ENCODE measurements at places on chromosomes 7 and 10.

GRCh38 chr10:124164264-124164663, 70.9 kb upstream of the CHST15 start:
- DNase-seq, result no peak

- no peak for DNase-seq
These were observed 273.1 kb downstream of the XPNPEP1 start for GRCh38 chr10:109650228-109650627.

DNA sequence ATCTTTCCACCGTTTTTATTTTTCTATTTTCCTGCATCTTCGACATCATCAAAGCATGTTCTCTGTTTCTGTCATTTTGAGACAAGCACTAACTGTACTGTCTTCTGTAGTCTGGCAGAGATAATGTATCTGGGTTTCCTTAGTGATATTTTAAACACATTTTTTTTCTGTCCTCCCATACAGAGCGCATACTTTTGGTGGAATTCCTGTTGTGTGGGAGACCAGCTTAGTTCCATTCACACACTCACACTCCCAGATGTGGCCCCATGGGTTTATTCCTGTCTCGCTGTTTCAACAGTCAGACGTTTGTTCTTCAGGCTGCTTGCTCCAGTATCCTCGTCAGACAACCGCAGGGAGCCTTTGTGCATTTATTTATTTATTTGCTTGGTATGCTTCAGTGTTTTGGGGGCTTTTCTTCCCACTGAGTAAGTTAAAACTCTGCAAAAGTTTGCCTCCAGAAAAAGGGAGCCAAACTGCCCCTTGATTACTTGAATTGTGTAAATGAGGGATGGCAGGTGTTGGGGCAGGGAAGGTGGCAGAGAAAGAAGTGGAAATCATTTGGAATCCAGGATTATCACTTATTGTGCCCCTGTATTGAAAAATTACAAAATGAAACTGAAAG, 456.8 kb upstream of the KLF6 start:
- DNase-seq, result no peak

GRCh38 chr10:12077580-12078180, 8.9 kb downstream of the DHTKD1 start:
- DNase-seq, result no peak

DNA sequence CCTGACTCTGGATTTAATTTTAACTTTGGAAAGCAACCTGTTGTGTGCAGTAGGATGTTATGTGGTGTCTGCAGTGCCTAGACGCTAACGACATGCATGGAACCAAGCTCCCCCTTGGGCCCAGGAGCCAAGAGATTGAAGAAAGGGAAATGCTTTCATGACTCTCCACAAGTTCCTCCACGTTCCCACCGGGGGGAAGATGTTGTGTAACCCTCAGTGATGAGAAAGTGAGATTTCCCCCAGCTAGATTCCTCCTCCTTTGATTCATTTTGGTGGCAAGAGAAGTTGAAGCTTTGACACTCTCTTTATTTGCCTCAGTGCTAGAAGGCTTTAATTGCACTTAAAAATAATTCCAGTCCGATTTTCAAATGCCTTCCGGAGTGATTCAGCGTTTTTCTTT, 157.9 kb upstream of the INSYN2A start:
- no peak for DNase-seq

GRCh38 chr7:50738932-50739331, 43.8 kb downstream of the GRB10 start:
- DNase-seq, result no peak

DNA sequence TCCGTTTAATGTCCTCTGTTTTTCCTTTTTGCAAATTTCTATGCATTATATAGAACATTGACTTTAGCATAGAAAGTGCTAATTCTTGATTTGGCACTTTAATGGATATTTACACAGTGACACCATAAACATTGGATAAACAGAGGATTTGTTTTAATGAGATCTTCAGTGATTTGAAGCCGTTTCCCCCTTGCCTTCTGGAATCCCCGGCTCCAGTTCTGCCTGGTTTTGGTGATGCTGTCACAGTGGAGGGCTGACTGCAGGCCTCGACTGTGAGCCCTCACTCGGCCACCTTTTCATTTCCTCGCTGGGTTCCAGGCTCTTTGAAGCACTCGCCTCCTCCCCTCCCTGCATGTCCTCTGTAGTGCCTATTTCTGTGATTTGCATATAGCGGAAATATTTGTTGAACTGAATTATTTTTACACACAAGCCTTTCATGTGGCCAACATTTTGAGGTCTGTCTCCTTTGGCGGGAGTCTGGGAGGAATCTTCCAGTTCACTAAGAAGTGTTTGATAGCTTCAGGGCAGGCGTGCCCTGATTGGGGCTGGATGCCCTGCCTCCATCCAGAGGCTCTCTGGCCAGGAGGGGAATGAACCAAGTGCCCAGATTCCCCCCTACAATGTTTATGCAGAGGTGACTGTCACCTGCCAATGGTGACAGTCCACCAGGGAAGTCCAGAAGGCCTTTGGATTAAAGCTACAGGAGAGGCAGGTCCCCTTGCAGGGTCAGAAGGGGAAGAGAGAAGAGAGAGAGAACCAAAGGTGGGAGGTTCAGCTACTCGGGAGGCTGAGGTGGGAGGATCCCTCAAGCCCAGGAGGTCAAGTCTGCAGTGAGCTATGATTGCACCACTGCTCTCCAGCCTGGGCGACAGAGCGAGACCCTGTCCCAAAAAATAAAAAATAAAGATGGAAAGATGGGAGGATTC, 67.5 kb downstream of the CUX1 start:
- DNase-seq, result no peak

- DNase-seq, result no peak
These were observed 37.9 kb downstream of the SKIDA1 start for GRCh38 chr10:21487416-21488180.

- DNase-seq, result no peak
These were observed 216.3 kb downstream of the GFRA1 start for GRCh38 chr10:116056445-116057293.

DNA sequence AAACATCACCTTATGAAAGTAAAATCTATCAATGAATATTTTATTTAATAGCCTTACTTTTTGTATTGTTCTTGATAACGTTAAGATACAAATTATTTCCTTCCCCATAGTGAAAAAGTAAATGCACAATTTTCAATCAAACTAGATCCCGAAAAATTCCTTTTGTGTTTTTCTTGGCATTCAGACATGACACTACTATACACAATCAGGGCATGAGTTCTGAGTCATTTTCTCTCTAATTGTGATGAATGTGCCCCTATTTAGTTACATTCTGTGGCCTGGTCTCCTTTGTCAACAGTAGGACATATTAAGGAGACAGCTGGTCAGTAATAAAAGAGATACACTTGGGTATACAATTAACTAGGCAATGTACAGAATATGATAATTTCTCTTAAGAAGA, 19.8 kb downstream of the COL1A2 start:
- no peak for DNase-seq

GRCh38 chr10:35523670-35524225, 81.4 kb upstream of the GJD4 start:
- DNase-seq, result no peak

GRCh38 chr10:62562101-62562500, 187.9 kb downstream of the ZNF365 start:
- no peak for DNase-seq

DNA sequence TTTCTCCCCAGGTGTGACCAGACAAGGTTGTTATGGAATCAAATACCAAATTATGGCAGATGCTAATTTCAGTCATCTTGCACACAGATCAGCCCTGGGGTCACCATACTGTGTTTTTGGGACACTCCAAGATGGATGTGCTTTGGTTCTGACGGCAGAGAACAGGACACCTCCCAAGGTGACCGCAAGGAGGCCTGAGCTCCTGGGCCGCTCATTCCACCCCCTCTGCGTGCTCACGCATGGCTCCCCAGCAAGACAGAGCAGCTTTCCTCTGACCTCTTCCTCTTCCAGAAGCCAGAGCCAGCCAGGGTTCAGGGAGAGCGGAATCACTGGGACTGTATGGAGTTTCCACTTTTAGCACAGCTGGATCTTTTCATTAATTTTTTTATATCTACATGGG, 402.8 kb downstream of the DNAJB6 start:
- DNase-seq, result no peak

- DNase-seq, result no peak
These were observed 66.3 kb downstream of the SHOC2 start for GRCh38 chr10:110985497-110986275.

- no peak for DNase-seq
These were observed 468.7 kb upstream of the C7orf33 start for GRCh38 chr7:148121847-148122246.

- no peak for DNase-seq
These were observed 178.4 kb downstream of the SH3PXD2A start for GRCh38 chr10:103676851-103677417.

All from stimulated activated CD8-positive, alpha-beta memory T cell treated with anti-CD3 and anti-CD28 coated beads, Interleukin-4, amount 100 ng/mL, for 1 hour (primary cell).